ENCODE measurements at places on chromosomes 6 and 20.

- DNase-seq, result peak; percentile 13
Measured at GRCh38 chr6:3337521-3338350, 79.0 kb downstream of the PSMG4 start.

GRCh38 chr6:31899882-31900722, 1.8 kb downstream of the ZBTB12 start:
- no peak for DNase-seq

- no peak for DNase-seq
Measured at GRCh38 chr20:62470459-62470858, 5.3 kb downstream of the GATA5 start.

DNA sequence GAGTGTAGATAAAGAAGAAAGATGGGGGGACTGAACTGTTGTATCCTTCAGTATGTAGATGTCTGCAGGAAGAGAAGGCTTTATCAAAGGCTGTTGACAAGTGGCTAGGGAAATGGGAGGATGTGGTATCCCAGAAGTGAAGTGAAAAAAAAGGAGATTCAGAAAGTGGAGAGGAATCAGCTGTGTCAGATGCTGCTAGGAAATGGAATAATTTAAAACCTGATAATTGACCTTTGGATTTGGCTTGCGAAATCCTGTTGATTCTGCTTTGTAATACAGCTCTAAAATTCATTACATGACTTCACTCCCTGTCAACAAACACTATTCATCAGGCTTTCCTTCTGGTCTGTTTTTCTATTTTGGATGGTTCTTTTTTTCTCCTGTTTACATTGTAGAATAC, 41.7 kb downstream of the PHF3 start:
- DNase-seq, result peak; percentile 58

GRCh38 chr6:311679-312220, 19.5 kb downstream of the DUSP22 start:
- DNase-seq, result no peak

DNA sequence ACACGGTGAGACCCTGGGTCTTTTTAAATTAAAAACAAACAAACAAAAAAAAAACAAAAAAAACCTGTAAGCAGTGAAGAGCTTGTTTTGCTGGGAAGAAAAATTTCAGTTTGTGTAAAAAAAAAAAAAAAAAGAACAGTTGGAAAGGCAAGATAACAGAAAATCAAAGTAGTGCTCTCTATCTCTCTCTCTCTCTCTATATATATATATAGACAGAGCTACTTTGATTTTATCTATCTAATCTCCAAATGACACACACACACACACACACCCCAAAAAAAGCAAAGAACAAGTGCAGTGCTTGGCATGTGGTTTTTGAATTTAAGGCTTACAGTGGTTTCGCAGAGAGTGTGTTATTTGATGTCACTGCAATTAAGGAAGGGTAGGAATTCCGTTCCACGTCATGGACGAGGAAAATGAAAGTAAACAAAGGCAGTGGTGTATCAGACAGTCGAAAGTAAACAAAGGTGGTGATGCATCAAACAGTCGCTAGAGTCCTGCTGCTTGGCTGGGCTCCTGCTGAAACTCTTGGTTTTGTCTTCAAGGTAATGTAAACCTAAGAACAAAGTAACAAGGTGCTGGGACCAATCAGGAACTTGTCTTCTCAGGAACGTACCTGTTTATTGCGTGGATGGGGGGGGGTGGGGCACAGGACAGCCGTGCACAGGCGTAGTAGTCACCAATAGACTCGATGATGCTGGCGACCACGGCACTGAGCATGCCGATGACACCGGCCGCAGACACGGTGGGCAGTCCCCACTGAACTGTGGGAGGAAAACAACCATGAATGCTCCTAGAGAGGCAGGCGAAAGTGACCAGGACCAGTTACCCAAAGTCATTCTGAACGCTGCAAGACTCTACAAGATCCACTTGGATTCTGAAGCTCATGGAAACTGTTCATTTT, 131.8 kb downstream of the SLC23A2 start:
- no peak for DNase-seq

DNA sequence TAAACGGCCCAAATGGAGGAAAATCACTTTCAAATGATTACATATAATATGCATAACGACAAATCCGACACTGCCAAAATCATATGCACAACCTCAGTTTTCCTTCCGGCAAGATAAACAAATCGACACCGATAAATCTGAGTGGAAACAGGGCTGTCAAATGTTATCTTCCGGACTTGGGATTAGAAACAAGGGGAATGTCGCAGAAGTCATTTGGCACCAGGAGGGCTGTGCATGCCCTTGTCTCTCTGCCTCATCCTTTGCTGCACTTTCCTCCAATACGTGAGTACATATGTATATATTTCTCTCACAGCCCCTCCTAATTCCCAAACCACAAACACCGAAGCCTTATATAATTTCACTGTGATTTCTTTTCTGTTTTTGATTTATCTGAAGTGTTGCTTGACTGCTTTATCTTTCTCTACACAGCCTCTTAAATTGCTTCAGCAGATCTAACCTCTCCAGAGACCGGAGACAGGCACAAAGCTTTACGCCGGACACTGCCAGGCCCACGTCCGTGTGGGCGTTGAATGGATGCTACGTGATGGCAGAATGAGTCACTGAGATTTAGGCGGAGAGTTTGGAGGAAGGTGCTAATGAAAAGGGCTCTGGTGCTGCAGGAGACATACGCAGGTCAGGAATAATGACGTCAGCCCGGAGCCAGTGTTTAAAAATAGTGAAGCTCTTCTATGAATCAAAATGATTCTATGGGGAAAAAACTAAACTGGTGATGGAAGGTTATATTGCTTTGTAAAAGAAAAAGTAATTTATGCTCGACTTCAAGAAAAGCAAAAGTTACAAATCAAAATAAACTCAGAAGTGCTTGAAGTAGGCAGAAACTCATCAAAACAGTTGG, 21.0 kb upstream of the PRELID3B start:
- DNase-seq, result peak; percentile 66

DNA sequence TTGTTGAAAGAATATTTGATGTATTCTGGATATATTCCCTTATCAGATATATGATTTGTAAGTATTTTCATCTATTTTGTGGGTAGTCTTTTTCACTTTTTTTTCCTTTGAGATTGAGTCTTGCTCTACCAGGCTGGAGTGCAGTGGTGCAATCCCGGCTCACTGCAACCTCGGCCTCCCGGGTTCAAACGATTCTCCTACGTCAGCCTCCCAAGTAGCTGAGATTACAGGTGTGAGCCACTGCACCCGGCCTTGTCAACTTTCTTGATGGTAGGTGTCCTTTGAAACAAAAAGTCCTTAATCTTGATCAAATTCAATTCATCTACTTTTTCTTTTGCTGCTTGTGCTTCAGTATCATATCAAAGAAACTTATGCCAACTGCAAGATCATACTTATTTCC, 297.2 kb upstream of the NRSN1 start:
- DNase-seq, result no peak

GRCh38 chr6:11043961-11044711, at the start of gene ELOVL2:
Gene ELOVL2, minus strand, starts transcription at chr6:11044305. Its CDS starts 75 bp downstream, at chr6:11044230.
- DNase-seq, result peak; percentile 72

GRCh38 chr6:109998159-109998785, 20.2 kb downstream of the GPR6 start:
- no peak for DNase-seq

GRCh38 chr6:23910420-23910819, 215.6 kb upstream of the NRSN1 start:
- no peak for DNase-seq

- no peak for DNase-seq
Measured at GRCh38 chr6:12750416-12750815, 33.8 kb downstream of the PHACTR1 start.

- no peak for DNase-seq
Measured at GRCh38 chr20:15039088-15039752, 701.8 kb upstream of the FLRT3 start.

GRCh38 chr6:116101790-116102189, 1.1 kb downstream of the NT5DC1 start:
- no peak for DNase-seq

GRCh38 chr20:51447097-51447764, 95.3 kb downstream of the NFATC2 start:
- peak; percentile 99 for DNase-seq

DNA sequence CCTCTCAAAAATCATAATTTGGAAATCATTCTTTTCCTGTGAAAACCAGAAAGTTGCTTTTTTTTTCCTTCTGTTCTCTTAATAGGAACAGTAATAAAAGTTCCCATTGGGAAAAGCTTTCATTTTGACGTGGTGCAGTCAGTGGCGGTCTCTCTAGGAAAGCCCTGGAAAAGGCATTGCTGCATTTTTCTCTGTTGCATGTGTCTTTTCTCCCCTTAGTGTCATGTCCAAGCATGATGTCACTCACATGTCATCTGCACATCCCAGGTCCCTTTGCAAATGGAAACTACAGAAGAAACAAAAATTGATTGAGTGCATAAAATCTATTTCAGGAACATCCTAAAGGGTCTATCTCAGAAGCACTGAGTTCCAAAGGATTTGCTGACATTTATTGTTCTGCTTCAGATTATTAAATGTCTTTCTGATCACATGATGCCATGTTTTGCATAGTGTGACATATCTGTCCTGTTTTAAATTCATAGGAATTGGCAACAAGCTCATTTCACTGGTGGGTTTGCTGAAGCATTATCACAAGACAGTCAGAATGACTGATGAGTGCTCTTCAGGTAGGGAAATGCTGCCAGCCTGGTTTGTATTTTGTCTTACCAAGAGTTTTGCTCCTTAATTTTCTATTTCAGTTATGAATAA, 208.7 kb downstream of the SOX4 start:
- no peak for DNase-seq

DNA sequence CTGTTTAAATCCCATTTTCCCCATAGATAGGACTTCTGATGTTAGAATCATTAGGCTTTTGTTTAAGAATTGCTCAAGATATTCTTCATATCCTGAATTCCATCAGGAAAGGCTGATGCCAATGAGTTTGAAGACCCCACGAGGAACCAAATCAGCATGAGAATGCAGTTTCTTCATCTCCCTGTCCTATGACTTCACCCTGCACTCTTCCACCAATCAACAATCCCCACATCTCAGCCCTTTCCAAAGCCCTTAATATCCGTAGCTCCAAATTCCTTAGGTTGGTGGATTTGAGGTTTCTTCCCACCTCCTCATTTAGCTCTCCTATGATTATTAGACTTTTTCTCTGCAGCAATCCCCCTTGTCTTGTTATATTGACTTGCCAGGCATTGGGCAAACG, 88.3 kb upstream of the PRND start:
- DNase-seq, result no peak

GRCh38 chr20:48962421-48962820, 40.9 kb downstream of the ARFGEF2 start:
- DNase-seq, result no peak

- DNase-seq, result no peak
Measured at GRCh38 chr6:112013051-112013450, 40.9 kb upstream of the CCN6 start.
